ENCODE measurements at places on chromosomes 7 and 10. TPM values are rescaled to one million over a fixed set of nuclear protein-coding genes. Genes with fewer than 3 reads are reported as not detected.

DNA sequence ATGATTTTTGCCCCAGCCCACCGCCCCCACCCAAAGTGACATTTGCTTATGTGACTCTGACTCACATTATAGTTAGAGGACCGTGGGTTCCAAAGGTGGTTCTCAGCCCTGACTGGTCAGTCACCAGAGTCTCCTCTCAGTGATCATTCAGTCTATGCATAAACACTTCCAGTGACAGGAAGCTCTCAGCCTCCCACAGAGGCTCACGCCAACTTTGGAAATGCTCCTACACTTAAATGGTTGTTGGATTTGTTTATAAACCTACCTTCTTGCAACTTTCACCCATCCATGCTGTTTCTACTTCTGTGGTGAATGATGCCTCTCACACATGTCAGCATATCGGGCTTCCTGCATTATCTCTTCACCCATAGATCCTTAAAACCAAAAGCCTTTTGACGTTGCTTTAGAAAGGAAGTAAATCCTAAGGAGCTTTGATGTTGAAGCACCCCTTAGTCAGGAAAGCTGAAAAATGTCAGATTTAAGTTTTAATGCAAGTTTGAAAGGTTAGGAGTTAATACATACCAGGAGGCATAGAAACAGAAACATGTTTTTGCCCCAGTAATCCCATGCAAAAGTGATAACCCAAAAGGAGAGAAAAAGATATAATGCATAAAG, 46.5 kb upstream of the FGL2 start:
- no peak for DNase-seq
- H3K4me1 ChIP-seq: peaks cover 23% of the 10 kb centered on the region
- H3K4me3 ChIP-seq: peak overlapping the region; percentile 12
- H3K36me3 ChIP-seq: peaks cover 5% of the 10 kb centered on the region
- H3K27me3 ChIP-seq: peaks cover 12% of the 10 kb centered on the region
- peak overlapping the region; percentile 59 for H3K27ac ChIP-seq

The CALHM2 gene
- total RNA-seq: 18.6 TPM

DNA sequence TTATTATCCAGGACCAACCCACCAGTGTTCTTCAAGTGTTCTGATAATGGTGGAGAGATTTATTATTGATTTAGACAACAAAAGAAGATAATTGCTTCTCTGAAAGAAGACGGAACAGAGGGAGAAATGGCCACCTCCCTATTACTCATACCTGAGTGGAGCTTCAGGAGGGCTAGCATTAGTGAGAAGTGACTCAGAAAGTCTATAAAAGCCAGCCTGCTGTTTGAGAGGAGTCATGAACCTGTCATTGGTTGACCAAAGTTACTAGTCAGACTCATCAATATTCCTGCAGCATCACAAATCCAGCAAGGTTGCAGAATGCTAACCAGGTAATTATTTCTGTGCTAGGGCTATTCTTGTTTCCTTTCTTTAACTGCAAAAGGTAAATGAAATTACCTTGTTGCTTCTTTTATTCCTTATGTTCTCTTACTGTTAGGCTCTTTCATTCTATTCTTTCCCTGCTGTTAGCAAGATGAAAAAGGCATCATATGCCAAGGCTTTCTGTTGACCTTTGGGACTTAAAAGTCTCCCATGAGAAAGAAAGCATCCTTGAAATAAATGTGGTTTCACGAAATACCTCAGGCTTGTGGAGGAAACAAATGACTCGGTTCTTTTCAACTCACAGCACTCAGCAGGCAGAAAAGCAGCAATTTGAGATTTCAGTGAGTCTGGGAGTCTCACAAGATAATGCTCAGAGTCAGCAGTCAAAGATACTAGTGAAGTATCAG, 256.4 kb upstream of the PHYHIPL start:
- H3K4me1 ChIP-seq: no peaks in the 10 kb centered on the region
- no peak overlapping the region for H3K27ac ChIP-seq
- H3K36me3 ChIP-seq: no peaks in the 10 kb centered on the region
- no peak overlapping the region for H3K4me3 ChIP-seq

The CH25H gene
- not detected for total RNA-seq

DNA sequence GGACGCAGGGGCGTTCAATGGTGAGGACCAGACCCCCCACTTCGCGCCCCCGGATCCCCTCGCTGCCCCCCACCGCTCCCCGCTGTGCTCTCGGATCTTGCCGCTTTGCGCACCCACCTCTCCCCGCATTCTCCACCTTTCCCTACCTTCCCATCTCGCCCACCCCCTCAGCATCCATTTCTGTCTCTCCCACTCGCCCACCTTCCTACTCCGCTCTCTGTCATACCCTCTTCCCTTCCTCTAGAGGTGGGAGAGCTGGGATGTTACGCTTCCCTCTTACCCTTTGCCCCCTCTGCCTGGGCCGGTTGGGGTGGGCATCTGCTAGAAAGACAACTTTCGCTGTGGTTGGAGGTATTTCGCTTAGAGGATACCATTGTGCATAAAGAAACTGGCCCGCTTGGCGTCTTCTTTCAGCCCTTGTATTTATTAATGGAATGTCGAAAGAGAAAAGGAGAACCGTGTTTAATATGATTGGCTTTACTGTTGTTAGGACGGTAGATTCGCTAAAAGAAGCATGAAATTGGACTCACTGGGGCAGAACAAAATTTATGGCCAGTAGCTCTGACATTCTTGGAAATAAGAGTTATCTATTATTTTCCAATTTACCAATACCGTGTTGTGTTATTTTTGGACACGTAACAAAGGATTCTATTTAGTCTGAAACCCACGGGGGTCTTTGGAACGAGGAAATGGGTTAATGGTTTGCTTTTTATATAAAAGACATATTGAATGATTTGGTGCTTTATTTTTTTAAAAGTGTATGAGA, 873 bp downstream of the PRKAR2B start:
- peak overlapping the region; percentile 88 for H3K4me3 ChIP-seq
- peaks cover 13% of the 10 kb centered on the region for H3K4me1 ChIP-seq
- peak overlapping the region; percentile 53 for H3K27ac ChIP-seq
- H3K27me3 ChIP-seq: peaks cover 47% of the 10 kb centered on the region
- no peak for DNase-seq

- H3K4me1 ChIP-seq: peaks cover 8% of the 10 kb centered on the region
- H3K27me3 ChIP-seq: peaks cover 2% of the 10 kb centered on the region
- H3K36me3 ChIP-seq: no peaks in the 10 kb centered on the region
- no peak for DNase-seq
- H3K4me3 ChIP-seq: no peak overlapping the region
Measured at GRCh38 chr10:45520476-45520875, 146.5 kb downstream of the ALOX5 start.

The PLXNA4 gene
- total RNA-seq: 0.15 TPM
